ENCODE measurements at places on chromosomes 4 and X.

- no peak for DNase-seq
Observed at GRCh38 chrX:19879181-19879580, 8.2 kb downstream of the SH3KBP1 start.

- DNase-seq: no peak
Observed at GRCh38 chrX:108696690-108697089, 39.7 kb downstream of the IRS4 start.

GRCh38 chrX:96182366-96182765 lies 502.3 kb upstream of the DIAPH2 start:
- DNase-seq: no peak

DNA sequence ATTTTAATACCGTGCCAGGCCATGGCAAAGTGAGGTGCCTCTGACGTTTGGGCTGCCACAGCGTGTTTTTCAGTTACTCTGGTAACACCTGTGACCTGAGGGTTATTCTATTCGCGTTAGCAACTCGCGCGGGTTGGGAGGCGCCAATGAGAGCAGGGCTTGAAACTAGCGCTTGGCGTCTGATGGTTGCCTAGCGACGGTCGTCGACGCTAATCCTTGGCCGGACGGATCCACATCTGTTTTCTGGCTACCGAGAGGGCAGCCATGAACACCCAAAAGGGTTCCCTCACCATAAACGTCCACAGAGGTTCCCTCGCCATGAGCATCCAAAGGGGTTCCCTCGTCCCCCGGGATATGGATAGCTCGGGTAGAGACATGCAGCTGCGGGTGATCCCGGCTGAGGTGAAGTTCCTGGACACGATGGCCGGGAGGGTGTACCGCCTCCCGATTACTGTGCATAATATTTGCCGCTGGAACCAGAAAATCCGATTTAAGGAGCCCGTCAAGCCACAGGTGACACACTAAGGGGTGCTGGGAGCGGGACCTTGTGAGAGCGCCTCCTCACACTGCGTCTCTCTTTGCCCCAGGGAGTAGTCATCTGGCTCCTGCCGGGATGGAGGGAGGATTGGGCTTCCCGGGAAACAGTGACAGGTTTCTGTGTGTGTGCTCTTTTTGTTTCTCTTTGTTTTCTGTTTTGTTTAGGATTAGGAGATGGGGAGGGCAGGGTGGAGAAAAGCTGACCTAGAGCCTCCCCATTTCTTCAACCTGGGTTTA lies at the start of gene CFAP47:
CFAP47 (plus strand) TSS at position 199 of the 774 bp plus-strand sequence; CDS start at position 265, 66 bp downstream.
- no peak for DNase-seq

DNA sequence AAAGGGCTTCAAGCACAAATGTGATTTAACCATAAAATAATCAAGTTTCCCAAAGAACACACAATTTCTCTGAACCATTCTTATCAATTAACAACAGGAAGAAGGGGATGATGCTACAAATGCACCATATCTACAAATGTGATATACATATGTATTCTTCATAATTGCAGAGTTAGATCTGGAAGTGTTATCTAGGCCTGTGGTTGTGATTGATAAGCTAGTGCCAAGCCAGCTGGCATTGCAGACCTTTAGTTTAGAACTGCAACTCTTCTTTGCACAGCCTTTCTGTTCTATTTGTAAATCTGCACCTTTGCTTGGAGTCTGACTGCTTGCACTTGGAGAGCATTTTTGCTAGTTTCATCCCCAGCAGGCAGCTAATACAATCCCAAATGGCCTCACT lies 145.5 kb upstream of the NPY2R start:
- no peak for DNase-seq

DNA sequence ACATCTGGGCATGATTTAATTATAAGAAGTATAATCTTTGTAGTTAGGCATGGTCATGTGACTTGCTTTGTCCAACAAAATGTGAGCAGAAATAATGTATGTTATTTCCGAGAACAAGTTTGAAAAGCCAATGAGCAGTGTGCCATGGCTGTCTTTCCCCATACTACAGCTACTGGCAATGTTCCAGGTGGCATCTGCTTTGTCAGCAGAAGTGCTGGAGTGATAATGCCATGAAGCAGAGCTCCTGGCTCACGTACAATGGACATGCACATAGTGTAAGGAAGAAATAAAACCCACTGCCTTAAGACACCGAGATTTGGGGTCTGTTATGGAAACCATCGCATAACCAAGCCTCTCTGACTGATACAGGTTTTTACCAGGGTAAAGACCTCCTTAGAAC lies 212.6 kb upstream of the RASGEF1B start:
- no peak for DNase-seq

DNA sequence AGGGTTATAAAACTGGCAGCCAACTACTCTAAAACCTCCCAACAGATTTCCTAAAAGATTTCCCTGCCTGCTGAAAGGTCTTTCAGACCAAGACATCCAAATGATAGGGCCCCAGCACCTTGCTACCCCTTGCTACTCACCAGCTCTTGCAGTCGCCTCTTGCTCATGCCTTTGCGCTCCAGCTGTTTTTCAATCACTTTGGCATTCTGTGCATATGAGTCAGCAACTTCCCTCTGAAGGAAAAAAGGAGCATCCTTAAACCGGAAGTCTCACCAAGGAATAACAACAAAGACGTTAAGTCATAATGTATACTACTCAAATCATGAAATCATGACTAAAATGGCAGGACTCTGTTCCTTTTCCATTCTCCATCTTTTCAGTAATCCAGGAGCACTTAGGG lies 24.0 kb downstream of the STEEP1 start:
- no peak for DNase-seq

DNA sequence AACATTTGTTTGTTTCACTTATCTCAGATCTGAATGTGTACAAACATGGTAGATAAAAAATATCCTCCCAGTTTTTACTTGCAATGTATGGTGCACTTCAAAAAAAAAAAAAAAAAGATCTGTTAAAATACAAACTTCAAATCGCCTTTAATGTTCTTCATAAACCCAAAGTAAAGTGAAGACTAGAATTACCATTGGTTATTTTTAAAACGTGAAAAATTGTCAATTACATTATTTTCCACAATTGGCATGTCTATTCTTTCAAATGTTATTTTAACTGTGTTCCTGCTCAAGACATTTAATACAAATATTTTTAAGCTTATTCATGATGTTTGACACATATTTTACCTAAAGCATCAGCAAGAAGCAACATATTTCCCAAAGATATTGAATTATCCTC lies 5.0 kb downstream of the NKX6-1 start:
- DNase-seq: no peak

DNA sequence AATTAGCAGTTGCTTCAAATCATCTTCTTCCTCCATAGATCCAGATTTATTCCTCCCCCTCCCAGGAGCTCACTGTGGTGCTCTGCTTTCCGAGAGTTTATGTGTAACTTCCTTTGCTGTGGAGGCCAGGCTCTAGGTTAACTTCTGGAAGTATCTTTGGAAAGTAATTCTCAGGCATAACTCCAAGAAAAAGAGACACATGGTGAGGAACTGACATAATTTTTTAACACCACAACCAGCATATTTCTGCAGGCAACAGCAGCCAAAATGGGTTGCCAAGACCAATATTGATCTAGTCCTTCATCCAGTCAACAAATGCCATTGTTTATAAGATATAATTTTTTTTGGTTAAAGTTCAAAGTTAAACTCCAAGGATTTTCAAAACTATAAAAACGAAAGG lies 114.5 kb upstream of the RBPJ start:
- DNase-seq: no peak

DNA sequence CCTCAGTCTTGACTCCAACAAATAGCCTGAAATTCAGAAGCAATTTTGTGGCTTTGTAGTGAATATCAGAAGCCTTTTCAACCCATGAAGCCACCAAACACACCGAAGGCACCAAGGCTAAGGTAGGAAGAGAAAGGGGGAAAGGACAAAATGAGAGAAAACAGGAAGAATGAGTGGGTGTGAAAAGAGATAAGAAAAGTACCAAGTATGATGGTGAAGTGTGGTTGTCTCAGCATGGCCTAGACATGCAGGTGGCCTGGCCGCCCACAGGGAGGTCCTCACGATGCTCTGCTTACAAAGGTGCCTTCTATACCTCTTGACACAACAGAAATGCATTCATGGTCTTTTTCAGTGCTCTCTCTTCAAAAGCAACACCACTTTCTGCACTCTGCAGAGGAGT lies 34.9 kb downstream of the ACSL1 start:
- DNase-seq: no peak

GRCh38 chr4:80005863-80006262 lies 67.2 kb downstream of the ANTXR2 start:
- DNase-seq: no peak

DNA sequence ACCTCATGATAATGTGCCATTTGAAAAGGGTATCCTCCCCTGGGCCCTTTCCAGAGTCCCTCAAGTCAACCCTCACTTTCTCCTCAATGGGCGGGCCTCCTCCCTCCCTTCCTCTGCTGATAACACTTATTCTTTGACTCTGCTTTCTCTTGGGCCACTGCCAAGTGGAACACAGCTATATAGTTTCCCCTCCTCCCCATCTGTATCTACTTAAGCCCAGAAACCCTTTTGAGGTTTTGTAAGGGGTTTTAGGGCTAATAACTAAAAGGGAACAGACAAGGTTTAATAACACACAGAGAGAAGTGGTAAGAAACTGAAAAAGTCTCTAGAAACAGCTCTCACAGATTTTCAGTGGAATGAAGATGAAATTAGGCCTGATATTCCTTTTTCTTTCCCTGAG lies 116.7 kb downstream of the GPC3 start:
- DNase-seq: no peak

- DNase-seq: no peak
Observed at GRCh38 chrX:149060921-149061320, 444.2 kb downstream of the IDS start.

GRCh38 chr4:113064244-113064643 lies 14.8 kb downstream of the ANK2 start:
- DNase-seq: no peak

- DNase-seq: no peak
Observed at GRCh38 chr4:26248647-26249046, 72.2 kb upstream of the RBPJ start.

All from central memory CD4-positive, alpha-beta T cell (primary cell).